ENCODE measurements at places on chromosomes 4 and X.

DNA sequence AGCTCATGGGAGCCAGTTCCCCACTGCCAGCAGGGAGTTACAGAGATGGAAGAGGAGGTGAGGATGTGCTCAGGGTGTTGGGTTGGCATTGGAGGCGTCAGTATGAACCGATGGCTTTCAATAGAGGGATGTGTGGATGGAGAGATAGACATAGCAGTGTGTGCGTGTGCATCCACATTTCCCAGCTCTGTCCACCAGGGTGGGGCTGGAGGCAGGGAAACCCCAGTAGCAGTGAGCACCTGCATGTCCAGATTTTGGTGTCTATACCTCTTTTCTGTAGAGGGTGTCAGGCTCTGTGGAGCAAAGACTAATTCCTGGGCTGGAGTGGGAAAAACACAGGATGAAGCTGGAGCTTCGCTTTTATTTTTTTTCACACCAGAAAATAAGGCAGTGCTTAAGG is 37.2 kb upstream of the HGFAC start:
- no peak for DNase-seq

- no peak for DNase-seq
Measured at GRCh38 chr4:176546975-176547374, 227.2 kb downstream of the SPCS3 start.

DNA sequence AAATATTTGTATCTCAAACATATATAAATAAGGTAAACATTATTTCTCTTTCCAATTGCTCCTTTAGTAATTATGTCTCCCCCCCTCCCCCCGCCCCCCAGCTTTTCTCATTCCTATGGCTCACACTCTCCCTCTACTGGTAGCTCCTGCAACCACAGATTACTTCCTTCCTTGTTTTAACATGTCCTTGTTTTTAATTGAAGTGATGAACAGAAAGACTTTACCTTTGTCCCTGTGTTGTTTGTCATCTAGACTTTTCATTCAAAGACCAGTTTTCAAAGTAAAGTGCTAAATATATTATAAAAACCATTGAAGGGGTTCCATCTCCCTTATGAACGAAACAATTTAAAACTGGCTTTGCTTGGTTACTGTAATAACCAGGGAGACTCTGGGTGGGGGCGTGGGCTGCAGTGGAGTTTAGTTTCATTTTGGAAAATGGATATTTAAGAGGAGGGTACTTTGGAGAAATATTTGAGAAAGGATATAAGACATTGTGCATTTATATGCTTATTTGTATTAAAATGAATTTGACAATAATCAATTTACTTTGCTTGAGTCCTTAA is 352.9 kb downstream of the RAPGEF2 start:
- no peak for DNase-seq

DNA sequence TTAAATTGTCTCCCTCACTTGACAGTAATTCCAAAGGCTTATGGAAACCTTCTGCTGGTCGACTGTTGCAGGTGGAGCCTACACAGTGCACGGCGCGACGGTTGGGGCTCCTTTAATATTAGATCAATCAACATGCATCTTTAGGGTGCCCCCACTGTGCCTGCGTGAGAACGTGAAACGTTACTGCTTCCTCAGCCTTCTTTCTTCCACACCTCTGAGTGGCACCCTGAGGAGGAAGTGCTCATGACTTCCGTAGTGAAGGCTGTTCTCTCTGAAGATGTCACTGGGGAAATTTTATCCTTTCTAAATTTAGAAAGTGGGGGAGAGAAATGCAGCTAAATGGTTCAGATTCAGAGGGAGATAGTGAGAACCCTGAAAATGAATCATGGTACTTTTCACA is 184.0 kb upstream of the ZFP42 start:
- DNase-seq, result no peak

GRCh38 chrX:153394612-153395011 is 6.5 kb downstream of the PNMA6E start:
- DNase-seq, result no peak

GRCh38 chrX:68180579-68180978 is 252.7 kb downstream of the OPHN1 start:
- no peak for DNase-seq

- peak; percentile 50 for DNase-seq
Measured at GRCh38 chrX:24149351-24150050, at the start of gene ZFX. Gene ZFX (plus strand): TSS chrX:24149729. CDS start chrX:24172743, 23,014 bp downstream.

DNA sequence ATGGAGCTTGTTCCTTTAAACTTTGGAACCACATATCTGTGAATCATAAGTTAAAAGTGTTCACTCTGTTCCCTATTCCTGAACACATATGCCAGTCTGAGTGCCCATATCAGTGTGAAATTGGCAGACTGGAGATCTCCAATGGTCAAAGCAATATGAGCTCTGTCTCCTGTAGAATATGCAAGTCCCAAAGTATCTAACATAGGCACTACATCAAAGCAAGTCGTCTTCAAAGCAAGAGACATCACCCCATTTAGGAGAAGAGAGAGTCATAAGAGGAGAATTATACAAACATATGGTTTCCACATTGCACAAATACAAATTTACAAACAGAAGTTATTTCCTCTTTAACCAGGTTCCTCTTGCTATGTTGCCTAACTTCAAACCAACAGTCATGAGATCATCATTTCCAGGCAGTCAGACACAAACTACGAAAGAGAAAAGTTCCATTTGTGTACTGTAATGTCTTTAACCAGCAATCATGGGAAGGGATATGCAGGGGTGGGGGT is 9.9 kb upstream of the GK start:
- DNase-seq, result no peak

DNA sequence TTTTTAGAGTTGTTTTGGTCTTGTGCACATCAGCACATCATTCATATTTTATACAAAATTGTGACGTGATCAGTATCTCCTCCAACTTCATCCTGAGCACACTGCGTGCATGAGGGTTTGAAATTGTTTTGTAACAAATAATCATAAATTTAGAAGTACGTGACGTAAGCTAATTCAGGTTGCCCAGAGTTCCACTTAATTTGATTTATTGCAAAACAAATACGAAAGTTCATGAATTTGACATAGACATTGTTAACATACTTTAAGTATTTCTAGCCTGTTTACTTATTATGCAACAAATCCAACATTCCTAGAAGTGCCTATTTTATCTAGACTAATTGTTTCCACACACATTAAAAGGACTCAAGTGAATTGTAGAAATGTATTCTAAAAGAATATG is 48.3 kb downstream of the MAP7D3 start:
- no peak for DNase-seq
